ENCODE measurements at places on chromosomes 4 and X.

- no peak for DNase-seq
Observed at GRCh38 chr4:53476232-53477037, 99.0 kb downstream of the FIP1L1 start.

DNA sequence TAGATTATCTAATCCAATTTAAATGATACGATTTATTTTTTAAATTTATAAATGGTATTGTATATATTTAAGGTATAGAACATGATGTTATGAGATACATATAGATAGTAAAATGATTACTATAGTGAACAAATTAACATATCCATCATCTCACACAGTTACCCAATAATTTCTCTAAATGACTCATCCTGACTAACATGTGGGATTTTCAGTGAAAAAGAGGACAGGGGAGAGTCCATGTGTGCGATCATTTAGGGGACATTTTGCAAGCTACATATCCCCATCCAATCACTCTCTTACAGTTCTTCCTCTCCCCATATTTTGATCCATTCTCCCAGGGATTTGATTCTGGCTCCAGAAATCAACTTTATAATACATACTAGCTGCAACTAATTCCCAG is 88.2 kb downstream of the ABCB7 start:
- no peak for DNase-seq

- DNase-seq, result no peak
Observed at GRCh38 chr4:69951602-69952001, 13.9 kb downstream of the CSN2 start.

DNA sequence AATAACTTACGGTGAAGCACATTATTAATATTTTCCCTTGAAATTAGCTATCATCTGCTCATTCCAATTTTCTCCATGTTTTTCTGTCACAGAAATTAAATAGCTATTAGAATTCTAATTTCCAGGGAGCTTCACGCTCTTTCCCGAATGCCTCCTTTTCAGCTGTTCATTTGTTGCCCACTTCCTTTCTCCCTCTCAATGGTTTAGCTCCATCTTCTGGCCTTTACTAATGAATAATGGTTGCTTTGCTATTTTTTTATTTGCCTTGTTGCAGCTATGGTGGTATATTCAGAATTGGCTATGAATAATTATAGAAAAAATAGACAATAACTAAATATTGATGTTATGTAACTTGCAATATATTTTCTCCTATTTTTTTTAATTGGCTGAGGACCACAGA is 70.5 kb downstream of the GRIA2 start:
- no peak for DNase-seq

DNA sequence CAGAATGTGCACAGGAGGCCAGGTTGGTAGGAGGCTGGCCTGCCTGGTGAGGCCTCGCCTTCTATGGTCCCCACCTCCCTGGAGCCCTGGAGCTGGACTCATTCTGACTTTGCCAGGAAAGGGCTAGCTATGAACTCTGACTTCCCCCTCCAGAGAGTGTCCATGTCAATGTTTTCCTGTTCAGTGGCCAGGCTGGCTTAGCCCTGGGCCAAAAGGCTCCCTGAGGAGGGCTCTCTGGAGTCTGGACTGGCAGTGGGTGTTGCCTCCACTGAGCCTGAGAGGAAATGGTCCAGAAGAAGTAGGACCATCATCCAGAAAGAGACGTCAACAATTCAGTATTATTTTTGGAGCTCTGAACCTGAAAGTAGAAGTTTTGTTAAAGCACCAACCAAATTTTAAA is 178.7 kb downstream of the CHIC2 start:
- DNase-seq, result no peak

DNA sequence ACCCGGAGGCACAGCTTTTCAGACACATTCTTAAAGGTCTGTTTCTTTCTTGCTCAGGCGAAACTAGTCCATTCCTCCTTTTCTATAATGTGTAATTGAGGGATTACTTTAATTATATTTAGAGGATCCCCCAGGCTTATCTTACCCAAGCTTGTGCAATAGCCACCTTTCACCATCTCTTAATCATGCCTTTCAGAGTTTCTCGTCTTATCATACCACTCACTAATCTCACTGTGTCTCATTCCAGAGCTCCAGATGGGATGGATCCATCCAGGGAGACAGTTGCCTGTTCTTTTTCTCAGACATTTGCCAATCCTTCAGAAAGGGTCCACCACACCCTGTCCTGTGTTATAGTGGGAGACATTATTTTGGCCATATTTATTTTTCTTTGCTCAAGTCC is 12.5 kb downstream of the SPARCL1 start:
- DNase-seq, result no peak
